NCI-H1417 (cell line): ENCODE measurements at places on chromosomes 16 and 17.

DNA sequence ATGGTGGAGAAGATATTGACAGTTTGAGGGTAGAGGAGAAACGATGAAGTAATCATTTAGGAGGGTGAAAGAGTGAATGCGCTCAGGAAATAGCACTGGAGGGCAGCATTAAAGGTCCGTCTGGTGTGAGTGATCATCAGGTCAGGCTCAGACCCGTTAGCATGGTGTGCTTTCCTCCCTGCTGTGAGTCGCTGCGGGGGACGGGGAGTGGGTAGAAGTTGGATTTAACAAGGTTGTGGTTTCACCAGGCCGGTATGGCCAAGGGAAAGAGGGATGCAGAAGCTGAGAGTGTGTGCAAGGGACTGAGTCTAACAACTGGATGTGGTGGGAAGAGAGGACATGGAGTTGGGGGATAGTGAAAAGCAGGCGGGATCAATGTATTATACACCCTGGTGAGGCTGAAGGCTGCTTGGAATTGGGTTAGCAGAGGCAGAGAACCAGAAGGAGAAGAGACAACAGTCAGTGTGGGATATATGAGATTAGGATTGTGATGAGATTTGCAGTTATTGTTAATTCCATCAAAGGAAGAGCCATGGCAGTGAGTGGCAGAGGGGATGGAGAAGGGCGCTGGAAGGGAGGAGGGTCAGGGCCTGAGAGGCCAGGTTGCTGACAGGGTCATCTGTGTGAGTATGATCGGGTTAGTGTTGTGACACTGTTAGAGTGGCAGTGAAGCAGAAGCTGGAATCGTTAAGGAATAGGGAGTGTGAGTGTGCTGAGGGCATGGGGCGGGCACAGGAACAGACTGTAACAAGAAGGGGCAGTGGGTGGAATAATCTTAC, 59.0 kb upstream of the TBX2 start:
- DNase-seq, result no peak

DNA sequence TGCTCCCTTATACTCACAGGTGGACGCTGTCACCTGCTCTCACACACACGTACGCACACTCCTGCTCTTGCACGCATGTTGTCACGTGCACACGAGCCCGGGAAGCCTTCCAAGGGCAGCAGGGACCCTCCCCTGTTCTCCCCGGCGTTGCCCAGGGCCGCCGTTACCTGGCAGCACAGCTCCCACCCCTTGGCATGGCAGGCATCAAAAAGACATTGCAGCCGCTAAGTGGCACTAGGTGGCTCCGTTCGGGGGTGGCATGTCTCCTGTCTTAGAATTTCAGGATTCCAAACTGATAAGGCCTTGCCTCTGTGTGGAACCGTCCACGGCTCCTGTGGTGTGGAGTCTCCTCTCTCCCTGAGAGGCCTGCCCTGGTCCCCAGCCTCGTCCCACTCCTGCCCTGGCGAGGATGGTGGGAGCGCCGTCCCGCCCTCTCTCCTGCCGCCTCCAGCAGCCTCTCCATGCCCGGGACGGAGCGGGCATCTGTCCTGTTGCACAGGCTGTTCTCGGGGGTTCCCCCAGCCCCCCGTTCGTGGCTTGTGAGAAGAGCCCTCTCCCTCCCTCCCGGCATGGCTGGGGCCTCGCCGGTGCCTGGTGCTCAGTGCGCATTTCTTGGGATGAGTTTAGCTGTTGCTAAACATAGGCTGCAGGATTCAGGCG, 126.7 kb upstream of the GSE1 start:
- peak; percentile 66 for DNase-seq

DNA sequence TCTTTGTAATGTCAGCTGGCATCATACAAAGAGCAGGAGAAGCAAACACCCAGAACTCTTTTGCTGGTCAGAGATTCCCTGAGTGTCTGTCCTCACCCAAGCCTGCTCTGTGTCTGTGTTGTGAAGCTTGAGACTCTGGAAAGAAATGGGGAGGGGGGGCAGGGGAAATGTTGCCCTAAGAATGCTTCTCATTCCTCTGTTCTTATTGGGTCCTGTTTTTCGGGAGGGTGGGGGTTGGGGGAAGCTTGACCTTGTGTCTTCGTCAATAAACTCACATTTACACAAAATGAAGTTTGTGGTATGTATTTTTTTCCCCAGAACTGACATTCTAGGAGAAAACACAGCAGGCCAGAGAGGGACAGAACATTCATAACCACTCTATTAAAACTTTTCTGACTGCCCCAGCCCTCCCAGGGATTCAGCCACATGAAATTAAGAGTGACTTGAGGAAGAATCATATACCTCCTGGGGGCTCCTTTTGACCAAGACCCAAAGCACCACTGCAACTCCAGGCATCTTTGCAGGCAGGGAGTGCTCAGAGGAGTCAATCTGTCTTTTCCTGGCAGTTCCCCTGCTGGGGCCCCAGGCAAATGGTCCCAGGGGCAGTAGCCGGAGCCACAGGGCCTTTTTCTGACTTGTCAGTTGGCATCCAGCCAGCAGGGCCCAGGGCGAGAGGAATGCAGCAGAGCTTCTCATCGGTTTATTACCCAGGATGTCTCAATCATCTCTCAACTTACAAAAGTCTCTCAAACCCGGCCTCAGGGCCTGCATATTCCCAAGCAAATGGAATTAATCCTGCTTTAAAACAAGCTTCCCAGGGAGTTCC, 5.1 kb upstream of the RASL10B start:
- DNase-seq, result no peak

DNA sequence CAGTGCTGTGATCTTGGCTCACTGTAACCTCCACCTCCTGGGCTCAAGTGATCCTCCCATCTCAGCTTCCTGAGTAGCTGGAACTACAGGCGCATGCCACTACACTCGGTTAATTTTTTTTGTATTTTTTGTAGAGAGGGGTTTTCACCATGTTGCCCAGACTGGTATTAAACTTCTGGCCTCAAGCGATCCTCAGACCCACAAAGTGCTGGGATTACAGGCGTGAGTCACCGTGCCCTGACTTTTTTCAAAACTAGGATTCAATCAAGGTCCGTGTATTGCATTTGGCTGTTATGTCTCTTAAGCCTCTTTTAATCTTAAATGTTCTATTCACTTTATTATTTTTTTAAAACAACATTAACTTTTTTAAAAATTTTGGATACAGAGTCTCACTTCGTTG, 4.3 kb upstream of the CCL22 start:
- DNase-seq, result no peak

GRCh38 chr17:41301916-41302901, at the start of gene KRTAP29-1:
KRTAP29-1 (minus strand) TSS chr17:41302851; CDS start chr17:41302851, 0 bp downstream.
- no peak for DNase-seq

DNA sequence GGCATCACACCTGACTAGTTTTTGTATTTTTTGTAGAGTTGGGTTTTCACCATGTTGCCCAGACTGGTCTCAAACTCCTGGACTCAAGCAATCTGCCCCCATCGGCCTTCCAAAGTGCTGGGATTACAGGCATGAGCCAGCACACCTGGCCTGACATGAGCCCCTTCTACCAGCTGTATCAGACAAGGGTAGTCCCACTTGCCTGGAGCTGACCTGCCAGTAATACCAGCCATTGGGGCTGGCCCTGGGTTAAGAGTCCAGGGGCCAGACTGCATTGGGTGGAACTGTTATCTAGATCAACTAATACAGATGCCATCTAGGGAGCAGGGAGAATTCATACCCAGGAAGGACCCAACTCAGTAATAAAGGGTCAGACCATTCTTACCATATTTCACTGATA, 28.1 kb downstream of the WSB1 start:
- DNase-seq, result no peak
